ENCODE measurements at places on chromosomes 6 and 20.

GRCh38 chr20:20737158-20737557, 24.7 kb upstream of the RALGAPA2 start:
- DNase-seq = no peak

GRCh38 chr6:2680264-2680922, 70.3 kb downstream of the MYLK4 start:
- DNase-seq = no peak

DNA sequence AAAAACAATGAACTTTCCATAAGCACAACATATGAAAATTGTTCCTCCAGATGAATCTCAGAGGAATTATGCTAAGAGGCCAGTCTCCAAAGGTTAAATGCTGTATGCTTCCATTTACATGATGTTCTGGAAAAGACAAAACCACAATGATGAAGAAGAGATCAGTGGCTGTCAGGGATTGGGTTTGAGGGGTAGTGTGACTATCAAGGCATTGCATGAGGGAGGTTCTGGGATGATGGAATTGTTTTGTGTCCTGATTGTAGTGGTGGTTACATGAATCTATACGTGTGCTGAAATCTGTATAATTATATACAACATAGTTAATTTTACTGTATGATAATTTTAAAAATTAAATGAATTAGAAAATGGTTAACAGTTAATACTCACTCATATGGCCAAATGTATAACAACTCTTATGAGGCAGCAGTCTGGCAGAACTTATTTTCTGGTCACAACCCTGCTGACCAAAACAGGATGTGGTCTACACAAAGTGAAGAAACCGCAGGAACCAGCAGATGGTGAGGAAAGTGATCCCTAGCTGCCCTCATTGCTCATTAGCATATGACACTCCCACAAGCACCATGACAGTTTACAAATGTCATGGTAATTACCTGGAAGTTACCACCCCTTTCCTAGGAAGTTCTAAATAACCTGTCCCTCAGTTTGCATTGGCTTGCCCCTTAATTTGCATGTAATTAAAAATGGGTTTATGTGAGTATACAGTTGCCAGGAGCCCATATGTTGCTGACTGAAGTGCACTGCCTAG, 31.9 kb downstream of the NSFL1C start:
- DNase-seq = peak; percentile 29

- no peak for DNase-seq
Measured at GRCh38 chr6:1250489-1251197, 61.3 kb upstream of the FOXQ1 start.

GRCh38 chr6:131657630-131658111, 20.6 kb downstream of the ENPP3 start:
- no peak for DNase-seq

DNA sequence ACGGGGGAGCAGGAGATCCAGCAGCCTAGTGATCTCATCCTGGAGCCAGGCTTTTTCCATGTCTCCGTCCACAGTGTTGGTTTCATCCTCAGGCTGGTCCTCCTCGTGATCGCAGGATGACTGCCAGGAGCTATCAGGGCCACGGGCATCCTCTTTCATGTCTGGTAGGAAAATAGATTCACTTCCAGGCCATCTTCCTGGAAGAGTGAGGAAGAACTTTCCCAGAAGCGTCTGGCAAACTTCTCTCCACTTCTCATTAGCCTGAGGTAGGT, 15.3 kb upstream of the SLC9A8 start:
- DNase-seq = no peak

GRCh38 chr6:119207327-119207726, 128.9 kb upstream of the FAM184A start:
- DNase-seq = no peak

GRCh38 chr6:143559051-143559660, 47.6 kb upstream of the FUCA2 start:
- no peak for DNase-seq

DNA sequence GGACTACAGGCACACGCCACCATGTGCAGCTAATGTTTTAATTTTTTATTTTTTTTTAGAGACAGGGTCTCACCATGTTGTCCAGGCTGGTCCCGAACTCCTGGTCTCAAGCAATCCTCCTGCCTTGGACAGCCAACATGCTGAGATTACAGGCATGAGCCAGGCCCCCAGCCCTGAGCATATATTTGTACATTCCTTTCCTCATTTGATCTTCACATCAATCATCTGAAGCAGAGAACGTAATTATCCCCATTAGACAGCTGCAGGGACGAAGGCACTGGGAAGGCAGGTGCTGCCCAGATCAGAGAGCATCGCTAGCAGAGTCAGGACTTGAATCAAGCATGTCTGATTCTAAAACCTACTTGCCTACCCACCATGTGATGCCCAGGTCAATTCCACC, 41.0 kb upstream of the SIRPA start:
- no peak for DNase-seq

DNA sequence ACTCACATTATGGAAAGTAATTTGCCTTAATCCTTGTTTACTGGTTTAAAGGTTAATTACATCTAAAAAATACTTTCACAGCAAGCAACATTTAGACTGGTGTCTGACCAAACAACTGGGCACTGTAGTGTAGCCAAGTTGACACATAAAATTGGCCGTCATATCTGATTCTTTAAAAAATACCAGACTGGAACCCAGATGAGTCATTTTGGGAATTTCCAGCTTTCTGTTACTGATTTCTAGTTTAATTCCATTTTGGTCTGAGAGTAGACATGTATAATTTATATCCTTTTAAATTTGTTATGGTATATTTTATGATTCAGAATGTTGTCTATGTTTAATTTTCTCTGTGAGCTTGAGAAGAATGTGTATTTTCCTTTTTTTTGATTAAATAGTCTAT, 44.1 kb downstream of the SCP2D1 start:
- no peak for DNase-seq

- no peak for DNase-seq
Measured at GRCh38 chr20:23063581-23063980, 14.1 kb upstream of the THBD start.

DNA sequence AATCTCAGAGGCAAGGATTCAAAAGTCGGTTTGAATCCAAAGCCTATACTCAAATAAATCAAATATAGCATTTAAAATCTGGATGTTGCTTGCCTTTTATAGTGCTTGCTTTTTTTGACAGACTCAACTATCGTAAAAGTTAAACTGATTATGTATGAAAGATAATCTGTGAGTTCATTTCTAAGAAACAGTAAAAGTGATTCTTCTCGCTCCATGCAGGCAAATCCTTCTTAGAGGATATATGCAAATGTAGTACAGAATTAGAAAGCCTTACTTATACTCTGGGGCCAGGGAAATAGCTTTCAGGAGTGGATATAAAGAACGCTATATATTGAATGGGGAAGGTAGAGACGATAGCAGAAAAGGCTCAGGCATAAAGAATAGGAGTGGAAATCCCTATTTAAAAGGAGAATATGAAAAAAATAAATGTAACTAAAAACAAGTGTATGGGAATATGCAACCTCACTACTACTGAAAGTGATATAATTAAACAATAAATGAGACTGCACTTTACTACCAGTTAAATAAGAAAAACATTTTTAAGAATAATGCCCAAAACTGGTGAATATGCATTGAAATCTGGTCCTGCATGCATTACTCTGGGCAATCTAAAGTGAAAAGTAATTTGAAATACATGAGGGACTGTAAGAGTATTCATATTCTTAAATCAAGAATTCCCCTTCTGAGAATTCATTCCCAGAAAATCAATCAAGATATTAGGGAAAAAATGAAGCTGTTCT, 361.8 kb upstream of the PLCB4 start:
- no peak for DNase-seq

DNA sequence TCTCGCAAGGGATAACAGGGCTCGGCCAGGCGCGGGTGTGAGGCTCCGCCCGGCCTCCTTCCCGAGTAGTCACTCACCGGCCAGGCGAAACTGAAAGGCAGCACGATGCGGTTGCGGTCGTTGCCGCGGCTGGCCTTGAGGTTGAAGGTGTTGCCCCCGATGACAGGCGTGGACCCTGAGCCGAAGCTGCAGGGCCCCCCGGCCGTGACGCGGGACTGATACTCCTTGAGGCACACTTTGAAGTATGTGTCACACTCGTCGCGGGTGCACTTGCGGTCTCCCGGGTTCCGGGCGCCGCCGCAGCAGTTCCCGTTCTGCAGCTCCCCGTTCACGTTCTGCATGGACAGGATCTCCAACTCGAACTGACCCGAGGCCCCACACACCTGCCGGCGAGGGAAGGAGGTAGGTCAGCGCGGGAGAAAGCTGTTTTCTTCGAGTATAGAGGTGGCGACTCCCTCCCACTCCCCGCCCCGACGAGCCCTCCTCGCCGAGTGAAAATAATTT, 1.1 kb downstream of the JAG1 start:
- DNase-seq = peak; percentile 64

DNA sequence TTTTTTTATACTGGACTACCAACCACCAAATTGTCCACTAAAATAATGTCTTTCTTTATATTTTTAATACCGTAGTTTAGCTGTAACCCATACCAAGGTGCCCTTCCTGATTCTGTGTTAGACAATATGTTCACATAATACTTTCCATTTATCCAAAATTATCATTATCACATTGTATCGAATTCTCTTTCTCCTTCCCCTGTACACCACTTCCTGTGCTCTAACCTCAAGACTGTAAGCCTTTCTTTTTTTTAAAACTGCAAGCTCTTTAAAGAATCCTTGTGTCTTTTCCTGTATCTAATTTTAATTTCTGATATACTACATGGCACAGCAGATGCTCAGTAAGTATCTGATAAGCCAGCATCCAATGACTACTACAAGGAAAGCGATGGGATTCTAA, 917.5 kb downstream of the EYS start:
- DNase-seq = no peak

GRCh38 chr6:130781557-130781956, 45.6 kb upstream of the SMLR1 start:
- no peak for DNase-seq

DNA sequence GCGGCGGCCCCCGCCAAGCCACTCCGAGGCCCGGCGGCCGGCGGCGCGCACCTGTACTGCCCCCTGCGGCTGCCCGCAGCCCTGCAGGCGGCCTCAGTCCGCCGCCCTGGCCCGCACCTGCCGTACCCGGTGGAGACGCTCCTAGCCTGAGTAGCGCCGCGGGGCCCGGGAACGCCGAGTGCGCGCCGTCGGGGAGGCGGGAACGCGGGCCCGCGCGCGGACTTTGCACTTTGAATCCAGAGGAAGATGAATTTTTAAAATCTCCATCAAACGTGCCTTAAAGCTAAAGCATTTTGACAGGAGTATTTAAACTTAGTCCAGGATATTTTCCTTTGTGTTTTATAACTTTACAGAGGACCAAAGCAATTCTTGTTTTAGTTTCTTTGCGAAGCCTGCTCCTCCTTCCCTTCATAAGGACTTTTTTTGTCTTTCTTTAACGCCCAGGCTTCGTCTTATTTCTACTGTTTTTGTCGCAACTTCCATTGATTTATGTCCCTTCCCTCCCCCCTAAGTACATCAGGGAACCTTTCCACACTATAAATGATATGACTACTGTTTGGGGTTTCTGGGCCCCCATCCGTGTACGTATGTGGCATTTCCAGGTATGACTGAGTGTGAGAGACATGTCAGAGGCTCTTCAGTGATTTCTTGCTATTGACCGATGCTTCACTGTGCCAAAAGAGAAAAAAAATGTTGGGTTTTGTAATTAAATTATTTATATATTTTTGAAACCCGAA, 2.0 kb downstream of the FOXQ1 start:
- peak; percentile 64 for DNase-seq

DNA sequence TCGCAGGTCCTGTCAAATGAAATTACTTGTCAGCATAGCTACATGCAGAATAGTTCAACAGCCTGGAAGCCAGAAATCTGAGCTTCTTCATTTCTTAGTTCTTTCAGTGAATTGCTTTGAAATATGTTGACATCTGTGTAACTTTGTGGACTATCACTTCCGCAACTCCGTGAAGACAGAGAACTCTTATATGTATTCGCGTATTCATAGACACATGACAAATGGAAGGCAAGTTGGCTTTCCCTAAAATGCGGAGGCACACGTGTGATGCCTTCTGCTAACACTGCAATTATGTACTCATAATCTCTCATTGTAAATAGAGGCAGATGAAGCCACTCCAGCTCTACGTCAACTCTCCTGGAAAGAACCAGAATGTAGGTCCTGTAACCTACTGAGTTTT, 701.5 kb downstream of the PRKN start:
- DNase-seq = no peak

GRCh38 chr6:160141001-160141726, 19.5 kb downstream of the SLC22A1 start:
- DNase-seq = no peak

- no peak for DNase-seq
Measured at GRCh38 chr6:169499848-169500247, 202.0 kb downstream of the WDR27 start.

- no peak for DNase-seq
Measured at GRCh38 chr20:17840423-17840822, 128.2 kb downstream of the SNX5 start.

DNA sequence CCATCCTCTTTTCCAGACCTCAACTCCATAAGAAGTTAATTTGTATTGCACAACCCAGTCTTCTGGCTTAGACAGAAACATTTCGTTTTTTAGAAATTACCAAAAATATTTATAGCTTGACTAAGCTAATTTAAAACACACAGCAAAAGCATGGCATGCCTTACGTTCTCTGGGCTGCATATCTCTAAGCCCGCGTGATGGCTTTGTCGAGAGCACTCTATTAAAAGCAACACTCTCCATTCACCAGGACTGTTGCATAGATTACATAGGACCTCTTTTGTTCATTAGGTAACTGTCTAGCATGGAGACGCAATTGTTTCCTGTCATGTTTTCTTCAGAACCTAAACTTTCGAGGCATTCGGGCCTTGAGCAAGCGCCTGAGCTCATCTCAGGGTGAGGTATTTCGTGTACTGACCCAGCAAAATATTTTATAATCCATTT, 104.5 kb downstream of the IBTK start:
- DNase-seq = no peak

GRCh38 chr6:158031381-158032353, 50.0 kb downstream of the SYNJ2 start:
- peak; percentile 94 for DNase-seq

- no peak for DNase-seq
Measured at GRCh38 chr20:59530782-59531181, 73.6 kb upstream of the PHACTR3 start.

DNA sequence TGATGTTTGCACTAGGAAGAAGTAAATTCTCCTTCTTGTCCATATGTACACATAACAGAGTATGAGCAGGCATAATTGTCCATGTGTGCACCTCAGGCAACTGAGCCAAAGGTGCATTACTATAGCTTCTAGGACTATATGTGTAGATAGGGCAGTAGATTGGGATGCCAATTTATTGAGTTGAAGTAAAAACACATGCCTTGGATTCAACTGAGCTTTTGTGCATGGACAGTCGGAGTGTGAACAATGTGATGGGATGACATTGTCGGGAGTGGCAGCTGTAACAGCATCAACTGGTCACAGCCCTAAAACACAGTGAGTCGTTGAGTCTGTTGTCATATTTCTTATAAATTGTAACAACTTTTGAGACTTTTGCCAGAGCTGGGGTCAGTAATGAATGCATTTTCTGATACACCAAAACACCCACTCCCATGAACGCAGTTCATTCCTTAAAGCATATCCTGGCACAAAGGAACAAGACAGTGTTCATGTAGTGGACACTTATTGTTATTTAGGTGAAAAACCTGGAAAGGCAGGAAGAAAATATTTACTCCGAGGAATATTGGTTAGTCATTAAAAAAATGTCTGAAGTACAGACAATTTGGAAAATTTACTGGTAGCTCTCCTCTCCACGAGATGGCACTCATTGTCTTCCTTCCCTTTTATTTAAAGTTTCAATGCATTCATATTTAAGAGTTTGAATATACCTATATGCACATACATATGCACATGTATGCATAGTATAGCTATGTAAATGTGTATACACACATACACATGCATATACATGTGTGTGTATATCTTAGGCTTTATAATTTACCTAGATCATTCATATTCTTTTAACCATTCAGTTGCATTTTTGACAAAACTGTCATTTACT, 302.0 kb upstream of the STXBP5 start:
- no peak for DNase-seq
